GM20000 (cell line): ENCODE measurements at places on chromosomes 11 and 22.

DNA sequence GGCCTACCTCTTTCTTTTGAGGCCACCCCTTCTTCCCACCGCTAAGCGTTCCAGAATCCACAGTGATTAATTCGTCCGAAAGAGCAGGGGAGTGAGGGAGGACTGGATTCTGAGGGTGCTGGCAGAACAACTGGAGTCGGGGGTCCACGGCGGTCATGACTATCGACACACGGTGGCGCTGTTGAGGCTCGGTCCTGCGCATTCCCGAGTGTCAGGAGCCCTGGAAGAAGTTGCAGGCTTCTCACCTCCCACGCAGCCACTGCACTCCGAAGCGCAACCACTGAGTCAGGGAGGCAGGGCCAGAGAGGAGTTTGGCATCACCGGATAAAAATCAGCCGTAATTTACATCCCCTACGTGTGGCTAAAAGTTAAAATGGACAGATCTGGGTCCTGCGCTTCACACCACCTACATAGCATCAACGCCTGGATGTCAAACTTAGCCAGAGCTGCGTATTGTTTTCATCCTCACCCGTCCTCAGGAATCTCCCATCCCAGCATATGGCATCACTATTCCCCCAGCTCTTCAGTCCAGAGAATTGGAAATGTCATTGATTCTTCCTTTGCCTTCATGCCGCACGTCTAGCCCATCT lies 10.7 kb upstream of the CTSF start:
- DNase-seq = peak; percentile 86

GRCh38 chr22:23256986-23257888 lies 76.9 kb downstream of the BCR start:
- DNase-seq = no peak

- DNase-seq = no peak
Measured at GRCh38 chr11:108726077-108726800, 61.4 kb downstream of the DDX10 start.

GRCh38 chr11:6194065-6194581 lies 4.9 kb upstream of the OR52W1 start:
- DNase-seq = no peak

DNA sequence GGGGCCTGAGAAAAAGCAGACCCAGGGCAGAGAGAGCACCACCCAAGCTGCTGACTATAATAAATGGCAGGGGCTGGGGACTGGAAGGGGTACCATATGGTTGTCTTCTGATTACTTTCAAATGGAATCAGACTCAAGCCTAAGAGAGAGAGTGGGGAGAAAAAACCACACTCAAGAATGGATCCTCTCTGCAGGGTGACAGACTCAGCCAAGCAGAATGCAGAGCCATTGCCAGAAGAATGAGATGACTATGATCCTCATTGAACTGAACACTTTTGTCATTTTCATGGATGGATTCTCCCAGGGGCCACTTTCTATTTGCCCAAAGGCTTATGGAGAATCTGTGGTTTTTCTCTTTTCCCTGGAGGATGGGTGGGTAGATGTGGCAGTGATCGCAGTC lies 8.7 kb downstream of the UBASH3B start:
- DNase-seq = no peak

DNA sequence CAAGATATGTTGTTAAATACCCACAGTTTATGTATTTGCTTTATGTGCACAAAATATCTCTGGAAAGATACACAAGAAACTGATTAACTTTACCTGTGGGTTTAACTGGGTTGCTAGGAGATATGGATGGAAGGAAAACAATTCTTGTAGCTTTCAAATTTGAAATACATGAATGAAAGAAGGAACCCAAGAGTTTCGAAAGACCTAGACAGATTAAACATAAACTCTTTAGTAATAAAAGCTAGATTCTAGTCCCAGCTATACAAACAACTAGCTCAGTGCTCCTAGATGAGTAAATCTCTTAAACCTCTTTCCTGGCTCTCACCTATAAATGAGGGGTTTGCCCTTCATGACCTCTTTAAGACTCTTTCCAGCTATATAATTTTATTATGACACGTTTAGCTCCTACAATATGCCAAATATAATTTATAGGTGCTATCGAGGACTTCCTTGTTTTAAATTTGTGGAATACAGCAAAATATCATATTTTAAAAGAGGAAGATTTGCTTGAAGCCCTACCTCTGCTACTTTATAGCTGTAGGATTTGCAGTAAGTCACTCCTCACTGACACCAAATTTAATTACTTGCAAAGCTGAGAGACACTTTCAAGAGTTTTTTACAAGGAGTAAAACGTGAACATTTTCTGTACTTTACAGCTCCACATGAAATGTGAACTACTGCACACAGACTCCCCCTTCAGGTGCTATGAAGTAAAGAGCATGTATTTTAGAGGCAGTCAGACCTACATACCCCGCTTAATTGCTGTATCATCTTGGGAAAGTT lies 50.7 kb downstream of the RRAS2 start:
- peak; percentile 20 for DNase-seq

DNA sequence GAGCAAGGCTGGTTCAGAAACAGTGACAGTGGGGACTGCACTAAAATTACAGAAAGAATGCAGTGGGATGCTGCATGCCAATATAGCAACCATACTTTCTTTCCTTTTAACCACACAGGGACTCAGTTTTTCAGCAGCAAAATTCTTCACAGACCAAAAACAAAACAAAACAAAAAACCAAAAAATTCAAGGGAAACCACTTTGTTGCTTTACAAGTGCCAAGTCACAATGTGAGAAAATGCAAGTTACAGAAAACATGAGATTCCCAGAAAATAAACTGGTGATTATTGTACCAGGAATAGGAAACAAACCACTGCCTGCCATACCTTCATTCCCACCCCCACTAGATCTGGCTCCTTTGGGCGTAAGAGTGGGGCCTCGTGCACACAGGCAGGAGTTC lies 52.6 kb downstream of the TENM4 start:
- no peak for DNase-seq

DNA sequence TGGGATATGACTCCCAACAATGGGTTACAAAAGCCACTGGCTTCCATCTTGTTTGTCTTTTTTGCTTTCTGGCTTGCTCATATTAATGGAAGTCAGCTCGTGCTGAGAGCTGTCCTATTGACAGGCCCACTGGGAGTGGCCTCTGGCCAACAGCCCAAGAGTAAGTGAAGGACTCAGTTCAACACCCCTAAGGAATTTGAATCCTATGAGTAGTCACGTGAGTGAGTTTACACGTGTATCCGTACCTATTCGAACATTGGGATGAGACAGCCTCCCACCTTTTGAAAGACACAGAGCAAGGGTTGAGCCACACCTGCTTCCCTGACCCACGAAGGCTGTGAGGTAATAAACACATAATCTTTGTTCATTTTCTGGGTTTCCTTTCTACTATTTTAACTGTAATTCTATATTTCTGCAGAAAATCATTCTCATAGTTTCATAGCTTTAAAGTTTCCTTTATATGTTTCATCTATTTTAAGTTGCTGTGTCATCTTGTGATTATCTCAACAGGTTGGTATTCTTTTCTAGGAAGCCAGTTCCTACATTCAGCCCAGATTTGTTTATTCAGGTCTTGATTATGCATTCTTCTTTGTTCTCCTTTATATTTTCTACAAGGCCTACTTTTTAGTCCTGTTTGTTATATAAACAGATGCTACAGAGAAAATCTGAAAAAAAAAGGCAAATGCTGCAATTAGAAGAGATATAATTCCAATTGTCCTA lies 802.3 kb downstream of the CNTN5 start:
- no peak for DNase-seq

GRCh38 chr11:6320411-6321155 lies at the start of gene CAVIN3:
Gene CAVIN3 (minus strand): TSS chr11:6320501. CDS start chr11:6320476, 25 bp downstream.
- peak; percentile 68 for DNase-seq

DNA sequence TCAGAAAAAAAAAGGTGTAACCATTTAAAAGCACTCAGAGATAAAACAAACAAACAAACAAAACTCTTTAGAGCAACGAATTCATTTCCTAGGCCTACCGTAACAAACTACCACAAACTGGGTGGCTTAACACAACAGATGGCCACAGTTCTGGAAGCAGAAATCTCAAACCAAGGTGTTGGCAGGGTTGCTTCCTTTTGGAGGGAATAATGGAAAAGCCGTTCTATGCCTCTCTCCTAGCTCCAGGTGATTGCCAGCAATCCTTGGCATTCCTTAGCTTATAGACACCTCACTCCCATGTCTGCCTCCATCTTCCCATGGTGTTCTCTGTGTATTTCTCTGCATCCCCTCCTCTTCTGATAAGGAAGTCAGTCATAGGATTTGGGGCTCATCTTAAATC lies 200.4 kb downstream of the RAB38 start:
- no peak for DNase-seq

DNA sequence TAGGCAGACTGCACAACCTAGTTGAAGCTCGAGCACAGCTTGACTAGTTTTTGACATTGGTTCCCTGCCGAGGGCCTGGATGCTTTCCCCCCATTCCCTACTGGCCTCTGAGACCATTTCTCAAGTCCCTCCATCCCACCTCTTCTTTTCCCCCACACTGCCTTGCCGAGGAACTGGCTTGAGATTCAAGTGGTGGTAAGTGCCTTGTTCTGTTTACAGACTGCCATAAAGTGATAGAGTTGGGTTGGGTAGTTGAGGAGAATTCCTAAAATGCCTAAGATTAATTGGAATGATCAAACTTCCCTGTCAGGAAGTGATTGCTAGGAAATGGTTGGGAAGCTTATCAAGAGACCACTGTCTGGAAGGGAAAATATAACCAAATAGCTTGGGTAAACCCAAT lies 16.2 kb downstream of the MRPL16 start:
- no peak for DNase-seq

GRCh38 chr22:36374603-36375024 lies 13.2 kb downstream of the MYH9 start:
- DNase-seq = no peak

- no peak for DNase-seq
Measured at GRCh38 chr11:119723952-119724325, 5.1 kb downstream of the NECTIN1 start.

DNA sequence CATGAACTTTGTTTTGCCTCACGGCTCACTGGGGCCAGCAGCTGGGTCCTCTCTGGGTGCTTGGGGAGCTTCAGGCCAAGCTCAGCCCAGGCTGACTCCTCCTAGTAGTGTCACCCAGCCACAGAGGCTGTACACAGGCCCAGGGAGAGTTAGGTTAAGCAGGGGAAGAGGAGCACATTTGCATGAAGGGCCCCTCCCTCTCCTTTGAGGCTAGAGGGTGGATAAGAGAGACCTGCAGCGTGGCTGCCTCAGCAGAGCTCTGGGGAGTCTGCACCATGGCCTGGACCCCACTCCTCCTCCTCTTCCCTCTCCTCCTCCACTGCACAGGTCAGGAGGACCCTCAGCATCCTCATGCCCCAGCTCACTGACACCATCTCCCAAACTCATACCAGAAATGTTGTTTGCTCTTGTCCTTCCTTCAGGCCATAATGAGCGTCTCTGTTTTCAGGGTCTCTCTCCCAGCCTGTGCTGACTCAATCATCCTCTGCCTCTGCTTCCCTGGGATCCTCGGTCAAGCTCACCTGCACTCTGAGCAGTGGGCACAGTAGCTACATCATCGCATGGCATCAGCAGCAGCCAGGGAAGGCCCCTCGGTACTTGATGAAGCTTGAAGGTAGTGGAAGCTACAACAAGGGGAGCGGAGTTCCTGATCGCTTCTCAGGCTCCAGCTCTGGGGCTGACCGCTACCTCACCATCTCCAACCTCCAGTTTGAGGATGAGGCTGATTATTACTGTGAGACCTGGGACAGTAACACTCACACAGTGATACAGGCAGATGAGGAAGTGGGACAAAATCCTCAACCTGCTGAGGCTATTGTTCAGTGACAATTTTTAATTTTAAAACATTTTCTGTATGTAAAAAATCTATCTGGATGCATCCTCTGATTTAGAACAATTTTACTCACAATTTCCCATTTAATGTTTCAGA lies 82.4 kb upstream of the VPREB1 start:
- DNase-seq = peak; percentile 58

DNA sequence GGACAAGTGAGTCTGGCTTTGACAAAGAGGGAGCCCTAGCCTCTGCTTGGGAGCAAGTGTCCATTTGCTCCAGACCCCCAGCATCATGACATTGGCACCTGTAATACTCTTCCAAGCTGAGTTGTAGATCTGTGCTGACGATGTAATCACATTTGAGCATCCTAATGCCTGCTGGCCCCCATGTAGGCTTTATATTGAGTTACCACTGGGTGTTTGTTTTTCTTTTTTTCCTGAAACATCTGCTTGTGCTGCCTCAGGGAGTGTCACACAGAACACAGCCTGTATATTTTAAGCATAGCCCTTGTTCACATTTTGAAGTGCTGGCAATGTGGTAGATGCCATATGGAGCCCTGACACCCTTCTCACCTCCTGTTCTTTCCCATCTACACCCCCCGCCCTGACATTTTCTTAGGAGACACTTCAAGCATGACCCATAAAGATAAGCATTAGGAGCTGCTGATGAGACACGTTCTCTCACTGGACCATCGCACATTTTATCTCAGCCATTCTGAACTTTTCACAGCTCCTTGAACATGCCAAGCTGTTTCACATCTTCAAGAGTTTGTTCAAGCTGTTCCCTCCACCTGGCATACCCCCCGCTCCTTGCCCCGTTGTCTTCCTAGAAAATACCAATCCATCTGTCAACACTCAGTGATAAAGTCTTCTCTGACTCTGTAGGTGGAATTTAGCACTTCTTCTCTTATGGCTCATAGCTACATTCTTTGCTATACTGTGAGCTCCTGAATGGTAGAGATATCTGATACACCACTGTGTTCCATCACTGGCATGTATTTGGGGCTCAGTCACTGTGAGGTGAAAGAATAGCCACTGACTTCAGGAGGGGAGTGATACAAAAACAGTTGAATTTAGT lies 128.7 kb downstream of the TRIM44 start:
- DNase-seq = no peak

DNA sequence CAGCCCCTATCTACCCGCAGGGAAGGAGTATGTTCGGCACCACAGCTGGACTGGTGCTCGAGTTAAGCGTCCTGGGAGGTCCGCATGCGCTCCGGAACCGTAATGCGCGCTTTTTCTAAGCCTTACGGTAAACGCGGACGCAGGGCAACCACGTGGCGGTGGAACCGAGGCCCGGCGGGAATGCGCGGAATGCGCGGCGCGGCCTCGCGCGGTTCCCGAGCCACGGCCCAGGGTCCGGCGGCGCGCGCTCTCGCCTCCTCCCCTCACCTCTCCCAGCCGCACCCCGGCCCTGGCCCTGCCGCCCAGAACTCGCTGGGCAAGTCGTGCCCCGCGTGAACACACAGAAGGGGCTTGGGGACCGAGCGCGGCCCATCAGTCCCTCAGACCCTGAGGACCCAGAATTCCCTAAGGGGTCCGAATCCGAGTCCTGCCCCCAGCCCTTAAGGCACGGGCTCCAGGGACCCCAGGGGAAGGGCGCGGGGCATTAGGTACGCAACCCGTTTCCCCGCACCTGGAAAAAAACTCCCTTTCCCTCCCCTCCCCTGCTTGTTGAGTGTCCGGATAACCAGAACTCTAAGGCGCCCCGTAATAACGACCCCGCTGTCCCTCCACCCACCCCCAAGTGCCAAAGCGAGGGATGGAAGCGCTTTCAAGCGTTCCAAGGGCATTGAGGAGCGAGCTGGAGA lies 4.3 kb upstream of the CCND1 start:
- peak; percentile 33 for DNase-seq

- DNase-seq = no peak
Measured at GRCh38 chr11:72405009-72405408, 29.3 kb downstream of the CLPB start.
